ENCODE measurements at places on chromosomes 2 and 18. TPM values are rescaled to one million over a fixed set of nuclear protein-coding genes. Genes with fewer than 3 reads are reported as not detected.

The CNGA3 gene
- total RNA-seq = not detected

The ASB18 gene
- not detected for total RNA-seq

The PEX13 gene
- 36.9 TPM for total RNA-seq

The SPATA3 gene
- total RNA-seq = not detected

The DSEL gene
- 69.8 TPM for total RNA-seq

The RAB27B gene
- 22.2 TPM for total RNA-seq

The SLC8A1 gene
- 53.6 TPM for total RNA-seq

The CXCR1 gene
- not detected for total RNA-seq

The TRIM43 gene
- total RNA-seq = not detected

The UGT1A1 gene
- total RNA-seq = not detected

The CFC1 gene
- total RNA-seq = not detected

The CTAGE1 gene
- not detected for total RNA-seq

The IL1A gene
- 0.12 TPM for total RNA-seq

The UPP2 gene
- total RNA-seq = not detected

The GPR155 gene
- 3.5 TPM for total RNA-seq

The TNFRSF11A gene
- total RNA-seq = 0.25 TPM

The DSC1 gene
- total RNA-seq = not detected

The OTOS gene
- total RNA-seq = not detected

The ADRA2B gene
- total RNA-seq = not detected

The STON1 gene
- 8.2 TPM for total RNA-seq

The LINC00305 gene
- total RNA-seq = not detected

The TUBA3E gene
- total RNA-seq = not detected

The GALR1 gene
- total RNA-seq = under 0.01 TPM

The NEU2 gene
- not detected for total RNA-seq

The CYS1 gene
- total RNA-seq = 1.5 TPM

The MZT2A gene
- total RNA-seq = 123 TPM

The POU3F3 gene
- total RNA-seq = not detected

The SIX3 gene
- total RNA-seq = under 0.01 TPM

Data from uterine smooth muscle cell (primary cell).